ENCODE measurements at places on chromosomes 6 and 20. TPM values are rescaled to one million over a fixed set of nuclear protein-coding genes. Genes with fewer than 3 reads are reported as not detected.
A peak's percentile ranks its signal among the peaks of the same experiment; 100 is the strongest.

- peak; percentile 24 for DNase-seq
Observed at GRCh38 chr6:84524636-84525035, 239.8 kb downstream of the TBX18 start.

- peak; percentile 55 for DNase-seq
Observed at GRCh38 chr6:36724514-36725390, 27.1 kb downstream of the RAB44 start.

The SIRPD gene
- total RNA-seq = not detected

DNA sequence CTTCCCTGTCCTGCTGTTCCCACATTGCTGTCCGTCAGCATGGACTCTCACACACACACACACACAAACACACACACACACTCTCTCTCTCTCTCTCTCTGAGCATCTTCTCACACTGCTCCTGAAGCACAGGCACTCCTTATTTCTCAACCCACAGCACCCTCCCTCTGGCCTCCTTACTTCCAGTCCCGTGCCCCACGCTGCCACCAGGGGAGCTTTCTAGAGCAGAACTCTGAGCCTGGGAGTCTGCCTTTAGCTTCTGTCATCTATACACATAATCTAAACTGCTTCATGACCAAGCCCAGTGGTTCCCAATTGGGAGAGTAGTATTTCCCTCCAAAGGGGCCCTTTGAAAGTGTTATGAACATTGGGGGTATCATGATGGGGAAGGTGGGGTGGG, 29.1 kb downstream of the HECA start:
- DNase-seq = no peak

DNA sequence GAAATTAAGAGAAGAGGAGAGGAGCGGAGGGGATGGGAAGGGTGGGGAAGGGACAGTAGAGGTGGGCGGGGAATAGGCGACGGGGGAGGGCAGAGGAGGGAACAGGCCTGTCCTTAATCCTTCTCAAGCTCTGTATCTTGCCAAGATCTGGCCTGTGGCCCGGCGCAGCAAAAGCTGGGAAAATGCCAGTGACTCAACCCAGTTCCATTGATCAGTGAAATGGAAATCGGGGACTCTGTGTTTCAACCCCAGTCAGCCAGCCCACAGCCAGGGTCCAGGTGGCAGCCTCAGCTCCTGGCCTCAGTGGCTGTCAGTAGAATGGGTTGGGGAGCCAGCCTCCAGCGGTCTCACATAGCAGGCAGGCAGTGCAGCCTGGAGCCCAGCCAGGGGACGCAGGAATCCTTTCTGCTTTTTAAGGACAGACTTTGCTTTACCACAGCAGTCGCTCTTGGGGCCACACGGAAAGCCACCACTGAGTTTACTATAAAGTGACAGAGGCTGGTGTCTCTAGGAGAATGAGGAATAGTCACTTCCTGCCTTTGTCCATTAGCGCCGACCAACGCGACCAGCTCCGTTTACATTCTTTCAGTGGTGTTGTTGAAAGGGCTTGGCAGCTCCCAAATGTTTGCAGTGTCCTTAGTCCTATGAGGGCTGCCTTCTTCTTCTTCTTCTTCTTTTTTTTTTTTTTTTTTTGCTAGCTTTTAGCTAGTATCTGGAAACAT, 128.0 kb downstream of the RIN2 start:
- DNase-seq = peak; percentile 49

The TSBP1 gene
- not detected for total RNA-seq

The SOX18 gene
- total RNA-seq = 0.11 TPM

The PPIL6 gene
- not detected for total RNA-seq

GRCh38 chr6:148203970-148204369, 138.7 kb upstream of the SASH1 start:
- peak; percentile 89 for DNase-seq

DNA sequence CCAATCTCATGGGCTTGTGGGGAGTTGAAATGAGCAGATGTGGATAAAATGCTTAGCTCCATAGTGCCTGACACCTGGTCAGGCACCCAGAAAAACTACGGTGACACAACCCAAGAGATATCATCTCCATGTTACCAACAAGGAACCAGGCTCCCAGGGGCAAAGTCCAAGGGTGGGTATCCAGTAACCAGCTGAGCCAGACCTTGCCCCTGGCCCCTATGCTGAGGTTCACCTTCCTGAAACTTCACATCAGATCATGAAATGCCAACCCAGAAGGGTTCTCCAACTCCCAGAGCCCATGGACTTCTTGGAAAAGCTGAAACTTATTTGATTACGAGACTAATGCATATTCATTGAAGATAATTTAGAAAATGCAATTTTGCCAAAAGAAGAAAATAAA, 141.8 kb upstream of the KCNG1 start:
- DNase-seq = no peak

The FAM209A gene
- not detected for total RNA-seq

DNA sequence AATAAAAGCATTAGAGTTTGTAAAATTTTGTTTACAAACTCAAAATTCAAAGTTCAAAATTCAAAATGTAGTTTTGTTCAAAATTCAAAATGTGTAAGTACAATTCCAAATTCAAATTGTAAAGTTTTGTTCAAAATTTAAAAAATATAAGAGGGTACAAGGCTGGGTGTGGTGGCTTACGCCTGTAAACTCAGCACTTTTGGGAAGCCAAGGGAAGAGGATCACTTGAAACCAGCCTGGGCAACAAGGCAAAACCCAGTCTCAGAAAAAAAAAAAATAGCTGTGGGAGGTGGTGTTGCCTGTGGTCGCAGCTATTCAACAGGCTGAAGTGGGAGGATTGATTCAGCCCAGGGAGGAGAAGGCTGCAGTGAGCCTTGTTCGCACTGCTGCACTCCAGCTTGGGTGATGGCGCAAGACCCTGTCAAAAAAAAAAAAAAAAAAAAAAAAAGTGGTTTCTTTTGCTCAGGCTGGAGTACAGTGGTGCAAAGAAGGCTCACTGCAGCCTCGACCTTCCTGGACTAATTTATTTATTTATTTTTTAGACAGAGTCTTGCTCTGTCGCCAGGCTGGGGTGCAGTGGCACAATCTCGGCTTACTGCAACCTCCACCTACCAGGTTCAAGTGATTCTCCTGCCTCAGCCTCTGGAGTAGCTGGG, 5.4 kb upstream of the ZBTB12 start:
- peak; percentile 84 for DNase-seq

DNA sequence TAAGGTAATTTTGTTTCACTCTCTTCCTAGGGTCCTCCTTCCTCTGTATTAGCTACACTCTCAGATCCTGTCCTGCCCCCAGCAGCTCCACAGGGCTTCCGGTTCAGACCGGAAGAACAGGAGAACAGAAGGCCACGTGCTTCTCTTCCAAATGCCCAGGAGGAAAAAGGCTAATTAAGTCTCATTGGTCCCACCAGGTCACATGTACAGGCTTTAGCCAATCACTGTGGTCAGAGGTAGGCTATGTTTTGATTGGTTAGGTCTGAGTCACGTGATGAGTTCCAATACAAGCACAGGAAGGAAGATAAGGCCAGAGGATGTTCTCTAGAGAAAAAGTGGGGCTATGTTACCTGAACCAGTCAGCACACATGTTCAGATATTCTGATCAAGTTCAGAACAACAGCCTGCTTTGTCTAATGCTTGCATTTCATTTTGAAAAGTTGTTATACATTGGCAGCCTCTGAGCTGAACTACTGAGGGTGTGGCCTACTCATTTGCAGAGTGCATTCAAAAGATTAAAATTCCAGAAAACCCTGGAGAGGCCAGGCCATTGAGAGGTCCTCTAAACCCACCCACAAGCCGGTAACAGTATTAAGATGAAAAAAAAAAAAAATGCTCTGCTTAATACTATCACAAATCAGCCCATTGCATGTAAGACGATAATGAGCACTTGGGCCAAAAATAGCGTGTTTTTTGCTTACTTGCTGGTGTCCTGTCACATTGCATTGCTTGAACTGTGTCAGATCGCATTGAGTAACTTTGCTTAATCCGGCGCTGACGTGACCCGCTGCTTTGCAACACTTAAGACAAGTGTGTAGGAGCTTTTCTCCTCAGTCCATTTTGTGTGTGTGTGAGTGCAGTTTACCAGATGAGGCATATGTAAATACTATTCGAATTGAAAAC, 170.3 kb downstream of the TSHZ2 start:
- DNase-seq = peak; percentile 33

- DNase-seq = no peak
Observed at GRCh38 chr6:24744911-24745310, 26.0 kb upstream of the C6orf62 start.

- DNase-seq = no peak
Observed at GRCh38 chr20:25278636-25279361, 30.9 kb downstream of the PYGB start.

- DNase-seq = peak; percentile 15
Observed at GRCh38 chr6:122947355-122947754, 48.7 kb upstream of the CLVS2 start.

The NMBR gene
- total RNA-seq = not detected

DNA sequence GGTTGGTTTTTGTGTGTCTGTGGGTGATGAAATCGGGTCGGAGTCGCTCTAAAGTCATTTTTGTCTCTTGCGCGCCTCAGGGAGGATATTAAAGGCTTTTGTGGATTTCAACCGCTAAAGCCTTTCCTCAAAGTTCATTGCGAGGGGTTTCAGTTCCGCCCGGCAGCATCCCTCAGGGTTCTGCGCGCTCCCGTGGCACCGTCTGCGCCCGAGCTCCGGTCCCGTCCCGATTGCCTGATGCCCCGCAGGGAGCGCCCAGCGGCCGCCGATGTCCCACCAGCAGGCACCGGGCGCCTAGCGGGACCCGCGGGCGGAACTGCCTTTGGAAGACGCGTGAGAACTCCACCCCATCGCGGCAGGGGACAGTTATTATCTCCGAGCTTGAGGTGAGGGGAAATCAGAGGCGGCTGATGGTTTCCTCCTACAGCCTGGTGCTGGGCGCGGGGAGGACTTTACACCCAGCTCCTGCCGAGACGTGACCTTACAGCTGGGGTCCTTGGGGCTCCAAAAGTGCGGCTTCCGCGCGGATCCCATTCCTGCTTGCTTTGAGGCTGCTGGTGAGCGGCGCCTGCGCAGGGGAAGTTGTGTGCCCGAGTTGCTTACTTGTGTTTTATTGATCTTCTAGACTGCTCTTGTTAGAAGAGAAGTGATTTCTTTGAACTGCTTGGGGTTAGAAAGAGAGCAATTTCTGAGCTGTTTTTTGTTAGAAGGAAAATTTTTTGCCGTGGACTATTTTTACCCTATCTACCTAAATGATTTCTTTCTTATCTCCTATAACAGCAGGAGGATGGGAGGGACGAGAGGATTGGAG, 27.1 kb downstream of the ULBP1 start:
- DNase-seq = no peak

DNA sequence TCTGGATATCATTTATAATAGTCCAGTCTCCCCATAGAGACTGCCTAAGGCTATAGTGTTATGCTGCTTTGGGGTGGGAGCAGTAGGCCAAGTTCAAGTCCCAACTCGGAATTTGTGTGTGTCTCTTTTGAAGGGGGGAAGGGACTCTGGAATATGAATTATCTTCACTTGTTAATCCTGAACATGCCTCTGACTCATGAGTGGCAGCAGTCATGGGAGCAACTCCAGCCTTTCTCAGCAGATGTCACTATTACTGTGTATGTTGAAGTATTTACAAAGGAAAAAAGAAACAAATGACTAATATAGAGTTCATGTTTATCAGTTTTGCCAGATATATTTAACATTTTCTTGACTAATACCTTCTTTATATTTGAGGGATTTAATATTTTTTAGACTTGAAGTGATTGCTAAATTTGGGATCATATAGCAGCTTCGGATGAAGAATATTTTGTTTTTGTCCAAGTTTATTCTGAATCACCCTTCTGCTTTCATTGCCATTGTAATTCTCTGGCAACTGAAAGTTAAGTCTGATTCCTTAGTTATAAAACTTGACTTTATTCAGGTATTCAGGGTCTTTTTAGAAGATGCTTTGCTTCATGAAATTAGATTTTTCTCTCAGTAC, 23.4 kb downstream of the FAM217A start:
- peak; percentile 83 for DNase-seq

DNA sequence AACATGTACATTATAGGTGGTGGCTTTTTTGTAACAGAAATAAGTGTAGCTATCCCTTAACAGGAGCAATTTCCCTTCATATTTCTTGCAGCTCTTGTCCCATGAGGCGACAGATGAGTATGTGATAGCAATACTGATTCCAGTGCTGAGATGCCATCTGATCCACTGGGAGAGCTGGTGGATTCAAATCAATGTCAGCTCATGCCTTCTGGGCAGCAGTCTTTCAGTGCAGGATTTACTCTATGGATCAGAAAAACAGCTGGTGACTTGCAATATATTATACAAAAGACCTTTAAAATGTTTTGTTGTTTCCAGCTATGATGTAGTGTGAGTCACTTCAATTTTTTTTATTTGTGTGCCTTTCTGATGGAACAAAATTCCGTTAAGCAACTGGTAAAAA, 259.9 kb upstream of the SASH1 start:
- no peak for DNase-seq

DNA sequence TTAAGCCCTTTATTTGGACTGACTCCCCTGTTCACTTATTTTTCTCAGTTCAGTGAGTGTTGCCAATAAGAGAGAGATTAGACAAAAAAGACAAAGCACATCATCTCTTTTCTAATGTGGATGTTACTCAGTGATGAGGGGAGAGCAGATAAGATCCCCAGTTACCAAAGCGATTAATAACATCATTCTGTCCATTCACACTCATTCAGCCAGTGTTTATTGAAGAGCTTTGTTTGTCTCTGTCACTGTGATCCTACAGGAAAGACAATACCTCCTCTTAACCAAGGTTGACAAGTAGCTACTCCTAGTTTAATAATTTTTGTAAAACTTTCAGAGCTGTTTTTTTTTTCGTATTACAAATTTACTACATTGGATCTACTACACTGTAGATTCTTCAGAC, 163.0 kb downstream of the EYA4 start:
- DNase-seq = no peak

DNA sequence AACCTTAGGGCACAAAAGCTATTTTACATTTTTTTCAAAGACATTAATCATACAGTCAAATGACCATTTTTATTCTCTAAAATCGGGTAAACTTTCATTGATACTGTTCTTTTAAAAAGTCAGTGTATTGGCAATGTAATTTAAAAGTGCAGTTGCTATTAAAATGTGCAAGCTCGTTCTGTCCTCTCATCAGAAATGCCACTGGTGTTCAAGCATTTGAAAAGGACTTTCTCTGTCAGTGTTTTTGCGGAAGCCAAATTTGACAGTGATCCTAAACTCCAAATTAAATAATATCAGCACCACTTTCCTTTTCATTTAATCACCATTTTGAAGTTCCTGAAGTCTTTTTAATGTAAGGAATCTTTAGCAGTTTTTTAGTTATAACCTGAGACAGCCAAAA, 69.6 kb downstream of the AFG1L start:
- no peak for DNase-seq

- DNase-seq = peak; percentile 73
Observed at GRCh38 chr20:44526129-44526528, 4.3 kb upstream of the SERINC3 start.

GRCh38 chr6:20952699-20953474, 418.6 kb downstream of the CDKAL1 start:
- peak; percentile 81 for DNase-seq

The SLC17A1 gene
- total RNA-seq = not detected
